ENCODE measurements at places on chromosomes 4 and X. TPM values are rescaled to one million over a fixed set of nuclear protein-coding genes. Genes with fewer than 3 reads are reported as not detected.

GRCh38 chrX:19727887-19728648 is 159.3 kb downstream of the SH3KBP1 start:
- no peak overlapping the region for H3K27ac ChIP-seq
- H3K27me3 ChIP-seq, result no peaks in the 10 kb centered on the region
- DNase-seq, result no peak
- H3K4me3 ChIP-seq, result no peak overlapping the region

DNA sequence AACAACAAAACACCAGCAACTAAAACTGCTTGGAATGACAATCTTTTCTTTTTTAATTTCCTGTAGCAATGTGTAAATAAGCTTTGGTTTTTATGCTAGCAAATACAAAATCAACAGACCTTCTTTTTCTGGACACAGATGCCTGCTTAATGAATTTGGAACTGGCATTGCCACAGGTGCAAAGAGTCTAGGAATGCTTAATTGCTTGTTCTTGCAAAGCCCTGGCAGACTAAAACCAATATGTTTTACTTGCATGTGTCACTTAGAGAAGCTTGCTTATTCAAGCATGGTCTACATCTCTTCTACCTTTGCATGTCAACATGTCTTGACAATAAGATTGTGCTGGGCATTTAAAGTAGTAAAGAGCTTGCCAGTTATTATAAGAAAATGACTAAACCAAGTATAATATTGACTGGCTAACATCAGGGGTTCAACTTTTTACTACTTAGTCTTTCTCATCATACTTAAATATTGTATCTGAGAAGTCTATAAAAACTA is 656.7 kb upstream of the NDST4 start:
- no peaks in the 10 kb centered on the region for H3K4me1 ChIP-seq
- no peak overlapping the region for H3K4me3 ChIP-seq
- DNase-seq, result no peak
- no peak overlapping the region for H3K27ac ChIP-seq

DNA sequence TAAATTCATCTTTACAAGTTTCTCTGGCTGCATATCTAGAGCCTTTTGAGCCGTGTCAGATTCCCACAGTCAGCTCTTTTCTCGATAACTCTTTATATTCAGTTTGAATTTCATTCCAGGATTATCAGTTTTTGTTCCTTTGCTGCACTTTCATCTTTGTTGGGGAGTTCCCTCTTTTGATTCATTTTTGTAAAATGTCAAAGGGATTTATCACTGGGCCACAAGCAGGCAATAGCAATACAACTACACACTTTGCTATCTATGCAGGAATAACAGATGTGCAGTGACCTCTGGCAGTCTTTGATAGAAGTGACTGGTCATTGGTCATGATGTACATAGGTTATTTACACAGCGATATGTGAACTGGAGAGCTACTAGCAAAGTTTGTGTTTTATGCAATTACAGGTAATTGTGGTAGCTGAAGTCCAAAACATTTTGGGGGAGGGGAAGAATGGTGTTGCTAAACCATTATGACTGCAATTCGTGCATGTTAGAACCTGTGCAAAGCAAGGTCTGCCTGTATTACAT is 43.8 kb downstream of the HPGDS start:
- H3K27me3 ChIP-seq, result no peaks in the 10 kb centered on the region
- H3K27ac ChIP-seq, result no peak overlapping the region

DNA sequence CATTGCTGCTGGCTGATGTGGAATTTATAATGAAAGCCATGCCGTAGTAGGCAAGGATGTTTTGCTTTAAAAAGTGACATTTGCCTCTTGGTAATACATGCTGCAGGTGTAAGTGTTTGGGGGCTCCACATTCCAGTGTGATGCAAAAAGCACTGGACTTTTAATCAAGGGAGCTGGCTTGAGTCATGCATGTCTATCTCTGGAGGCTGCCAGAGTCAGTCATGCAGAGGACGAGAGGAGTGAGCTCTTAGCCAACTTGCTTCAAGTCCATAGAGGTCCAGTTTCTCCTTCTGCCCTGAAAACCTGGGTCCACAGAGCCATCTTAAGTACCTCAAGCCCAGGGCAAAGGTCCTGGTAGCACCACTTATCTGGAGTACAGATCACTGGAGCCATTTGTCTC is 11.6 kb upstream of the CXCL13 start:
- H3K27ac ChIP-seq, result no peak overlapping the region
- no peaks in the 10 kb centered on the region for H3K36me3 ChIP-seq
- no peak overlapping the region for H3K4me3 ChIP-seq
- no peak for DNase-seq
- no peaks in the 10 kb centered on the region for H3K27me3 ChIP-seq

HTR2C gene
- not detected for total RNA-seq

DNA sequence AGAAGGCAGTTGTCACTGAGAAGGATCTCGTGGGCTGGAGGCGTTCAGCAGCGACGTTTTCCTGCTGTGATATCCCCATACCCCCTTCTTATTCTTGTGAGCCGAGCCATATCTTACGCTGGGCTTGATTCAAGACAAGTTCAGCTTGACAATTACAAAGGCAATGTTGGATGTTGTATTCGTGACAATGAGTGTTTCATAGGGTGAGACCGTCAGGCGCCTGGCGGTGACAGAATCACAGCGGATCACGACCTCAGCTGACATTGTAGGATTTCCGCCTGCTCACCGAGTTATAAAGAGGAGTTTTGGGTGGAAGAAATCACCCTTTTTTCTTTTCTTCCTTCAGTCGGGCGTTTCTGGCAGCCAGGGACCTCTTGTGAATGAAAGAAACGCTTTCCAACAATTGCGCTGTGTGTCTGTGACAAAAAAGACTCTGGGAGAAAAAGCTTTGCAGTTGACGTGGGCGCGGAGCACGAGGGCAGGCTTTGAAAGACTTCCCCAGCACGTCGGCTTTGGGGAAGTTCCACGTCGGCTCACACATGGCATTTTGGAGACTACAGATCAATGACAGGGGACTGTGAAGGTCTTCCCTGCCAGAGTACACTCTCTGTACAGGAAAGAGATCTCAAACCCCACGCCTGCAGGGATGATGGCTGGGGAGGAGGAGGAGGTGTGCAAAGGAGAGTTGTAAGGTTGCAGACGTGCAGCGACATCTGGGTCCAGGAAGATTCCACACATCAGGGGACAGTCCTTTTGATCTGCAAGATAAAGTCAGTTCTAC is 135.4 kb downstream of the CRLF2 start:
- peaks cover 10% of the 10 kb centered on the region for H3K36me3 ChIP-seq
- H3K27ac ChIP-seq, result no peak overlapping the region
- no peaks in the 10 kb centered on the region for H3K4me1 ChIP-seq
- H3K4me3 ChIP-seq, result no peak overlapping the region
- DNase-seq, result no peak

GRCh38 chr4:15718959-15719358 is 16.1 kb downstream of the BST1 start:
- no peaks in the 10 kb centered on the region for H3K36me3 ChIP-seq
- no peak overlapping the region for H3K27ac ChIP-seq
- H3K27me3 ChIP-seq, result no peaks in the 10 kb centered on the region
- H3K4me3 ChIP-seq, result no peak overlapping the region
- no peaks in the 10 kb centered on the region for H3K4me1 ChIP-seq

- H3K27ac ChIP-seq, result no peak overlapping the region
- no peak overlapping the region for H3K4me3 ChIP-seq
- peaks cover 9% of the 10 kb centered on the region for H3K4me1 ChIP-seq
- no peak for DNase-seq
- H3K36me3 ChIP-seq, result no peaks in the 10 kb centered on the region
Observed at GRCh38 chr4:121212806-121213205, 48.7 kb upstream of the TNIP3 start.

- no peaks in the 10 kb centered on the region for H3K36me3 ChIP-seq
- peak; percentile 9 for DNase-seq
- H3K4me3 ChIP-seq, result no peak overlapping the region
Observed at GRCh38 chr4:64781737-64782326, 372.6 kb upstream of the TECRL start.

TIMM17B gene
- total RNA-seq, result 96.8 TPM

DNA sequence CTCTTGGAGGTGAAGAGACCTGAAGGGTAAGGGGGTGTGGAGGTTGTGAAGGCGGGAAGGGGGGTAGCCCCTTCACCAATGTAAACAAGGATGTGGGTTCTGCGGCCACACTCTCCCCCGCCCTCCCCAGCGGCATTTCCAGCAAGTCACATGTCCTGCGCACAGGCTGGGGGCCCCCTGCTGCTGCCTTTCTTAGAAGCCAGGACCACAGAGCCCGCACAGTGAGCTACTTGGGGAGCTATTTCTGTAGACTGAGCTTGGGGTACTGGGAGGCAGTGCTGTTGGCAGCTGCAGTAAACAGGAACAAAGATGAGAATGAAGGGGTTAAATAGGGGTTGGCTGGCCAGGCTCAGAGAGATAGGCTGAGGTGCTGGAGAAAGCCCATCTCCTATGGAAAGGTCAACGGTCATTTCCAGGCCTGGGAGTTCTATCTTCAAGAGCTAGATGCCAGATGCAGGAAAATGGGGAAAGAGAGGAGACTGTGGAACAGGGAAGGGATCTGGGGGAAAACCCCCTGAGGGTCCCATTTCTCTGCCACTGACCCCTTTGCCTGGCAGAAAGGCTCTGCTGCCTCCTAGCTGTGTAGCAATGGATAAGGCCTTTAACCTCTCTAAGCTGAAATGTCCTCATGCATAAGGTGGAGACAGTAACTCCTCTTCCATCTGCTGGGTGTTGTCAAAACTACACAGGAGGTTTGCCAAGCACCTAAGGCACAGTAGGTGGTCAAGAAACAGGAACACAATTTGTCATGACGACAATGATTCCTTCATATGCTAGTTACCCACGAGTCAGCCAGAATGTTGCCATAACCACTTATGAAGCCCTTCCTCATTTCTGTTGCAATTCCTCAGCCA is 18.5 kb upstream of the PIM2 start:
- H3K27me3 ChIP-seq, result no peaks in the 10 kb centered on the region
- no peak for DNase-seq
- peaks cover 35% of the 10 kb centered on the region for H3K36me3 ChIP-seq
- no peaks in the 10 kb centered on the region for H3K4me1 ChIP-seq
- H3K27ac ChIP-seq, result no peak overlapping the region

- DNase-seq, result peak; percentile 2
- H3K27ac ChIP-seq, result no peak overlapping the region
- H3K36me3 ChIP-seq, result no peaks in the 10 kb centered on the region
- H3K4me3 ChIP-seq, result no peak overlapping the region
- no peaks in the 10 kb centered on the region for H3K4me1 ChIP-seq
Observed at GRCh38 chr4:103786014-103786413, 66.2 kb upstream of the TACR3 start.

GRCh38 chr4:147198411-147199051 is 252.9 kb upstream of the TTC29 start:
- H3K36me3 ChIP-seq, result no peaks in the 10 kb centered on the region
- peaks cover 9% of the 10 kb centered on the region for H3K4me1 ChIP-seq
- no peak overlapping the region for H3K27ac ChIP-seq

DNA sequence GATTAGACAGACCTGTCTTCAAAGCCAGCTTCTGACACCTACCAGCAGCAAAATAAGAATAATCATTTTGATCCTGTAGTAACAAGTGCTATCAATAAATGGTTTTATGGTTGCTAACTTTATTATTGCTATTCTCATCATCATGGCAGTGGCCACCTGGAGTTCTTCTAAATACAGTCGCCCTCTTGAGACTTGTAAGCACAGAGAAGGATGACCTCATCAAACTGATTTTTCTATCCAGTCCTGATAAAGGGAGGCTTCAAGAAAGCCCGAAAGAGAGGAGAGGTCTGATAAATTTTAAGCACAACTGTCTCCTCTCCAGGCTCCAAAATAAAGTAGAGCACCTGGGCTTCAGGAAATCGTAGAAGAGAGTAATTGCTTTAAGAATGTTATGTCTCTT is 286.4 kb downstream of the USP46 start:
- H3K4me1 ChIP-seq, result no peaks in the 10 kb centered on the region
- DNase-seq, result no peak
- no peak overlapping the region for H3K4me3 ChIP-seq
- no peaks in the 10 kb centered on the region for H3K36me3 ChIP-seq

CYBB gene
- total RNA-seq, result 2.1 TPM

GRIA3 gene
- total RNA-seq, result not detected

- H3K4me3 ChIP-seq, result peak overlapping the region; percentile 51
- no peaks in the 10 kb centered on the region for H3K27me3 ChIP-seq
- peak overlapping the region; percentile 53 for H3K27ac ChIP-seq
- H3K36me3 ChIP-seq, result peaks cover 37% of the 10 kb centered on the region
- no peaks in the 10 kb centered on the region for H3K4me1 ChIP-seq
Observed at GRCh38 chr4:15677507-15677988, 4.1 kb upstream of the FAM200B start.

- H3K27ac ChIP-seq, result no peak overlapping the region
- no peak for DNase-seq
- H3K36me3 ChIP-seq, result peaks cover 39% of the 10 kb centered on the region
- no peaks in the 10 kb centered on the region for H3K27me3 ChIP-seq
- no peak overlapping the region for H3K4me3 ChIP-seq
Observed at GRCh38 chr4:77163641-77164040, 6.6 kb downstream of the CCNG2 start.

GRCh38 chr4:180106122-180106521 is 2137.1 kb upstream of the TENM3 start:
- no peak for DNase-seq
- H3K27ac ChIP-seq, result no peak overlapping the region

DNA sequence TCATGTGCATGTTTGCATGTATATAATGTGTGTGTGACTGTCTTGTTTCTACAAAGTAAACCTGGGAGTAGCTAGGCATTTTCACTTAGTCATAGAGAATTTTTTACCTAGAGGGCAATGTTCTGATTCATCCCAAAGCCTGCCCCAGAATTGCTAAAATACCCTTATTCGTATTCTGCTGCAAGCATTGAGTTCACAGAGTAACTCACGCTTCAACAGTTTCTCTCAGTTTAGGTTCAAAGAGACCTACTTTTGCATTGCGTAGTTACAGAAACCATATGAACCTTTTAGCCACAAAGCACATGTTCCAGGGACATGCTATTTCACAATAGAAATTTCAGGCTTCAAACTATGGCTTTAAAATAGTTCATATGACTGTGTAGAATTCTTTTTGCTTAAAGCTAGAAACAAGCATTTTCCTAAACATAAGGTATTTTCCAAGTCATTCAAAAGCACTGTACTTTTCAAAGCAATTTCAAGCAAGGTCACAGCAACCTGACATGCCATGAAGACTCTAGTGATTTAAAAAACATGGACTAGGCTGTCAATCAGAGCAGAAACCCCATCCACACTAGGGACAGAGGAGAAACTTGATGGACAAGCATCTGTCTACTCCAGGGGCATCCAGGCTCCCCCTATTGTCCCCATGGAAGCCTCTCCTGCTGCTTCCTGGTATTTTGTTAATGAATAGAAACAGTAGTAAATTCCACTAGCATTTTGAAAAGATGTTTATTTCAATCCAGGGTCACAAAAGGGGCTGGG is 81.5 kb upstream of the MAPK10 start:
- H3K27me3 ChIP-seq, result no peaks in the 10 kb centered on the region
- H3K4me1 ChIP-seq, result no peaks in the 10 kb centered on the region
- no peak overlapping the region for H3K27ac ChIP-seq
- no peak overlapping the region for H3K4me3 ChIP-seq
- no peak for DNase-seq

- H3K27me3 ChIP-seq, result no peaks in the 10 kb centered on the region
- peaks cover under 1% of the 10 kb centered on the region for H3K4me1 ChIP-seq
- DNase-seq, result no peak
- no peak overlapping the region for H3K4me3 ChIP-seq
- no peak overlapping the region for H3K27ac ChIP-seq
Observed at GRCh38 chrX:16610121-16610621, 39.8 kb upstream of the S100G start.

Data from Calu3 (cell line).